ENCODE measurements at places on chromosomes 16 and 17.

DNA sequence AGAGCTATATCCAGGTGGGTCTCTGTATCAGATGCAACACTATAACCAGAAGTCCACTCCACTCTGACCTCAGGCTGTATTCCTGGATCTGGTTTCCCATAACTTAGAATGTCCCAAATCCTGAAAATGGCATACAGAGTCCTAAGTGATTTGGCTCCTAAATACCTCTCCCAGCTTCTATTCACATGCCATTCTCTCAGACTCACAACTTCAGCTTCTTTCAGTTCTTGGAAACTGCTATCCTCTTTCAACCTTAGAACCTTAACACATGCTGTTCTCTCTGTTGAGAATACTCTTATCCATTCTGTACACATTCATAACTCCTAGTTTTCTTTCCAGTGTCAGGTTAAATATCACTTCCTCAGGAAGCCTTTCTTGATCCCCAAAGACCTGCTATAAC is 132.0 kb downstream of the BRIP1 start:
- DNase-seq: no peak

- DNase-seq: no peak
These were observed 193.6 kb downstream of the PARN start for GRCh38 chr16:14436401-14436955.

DNA sequence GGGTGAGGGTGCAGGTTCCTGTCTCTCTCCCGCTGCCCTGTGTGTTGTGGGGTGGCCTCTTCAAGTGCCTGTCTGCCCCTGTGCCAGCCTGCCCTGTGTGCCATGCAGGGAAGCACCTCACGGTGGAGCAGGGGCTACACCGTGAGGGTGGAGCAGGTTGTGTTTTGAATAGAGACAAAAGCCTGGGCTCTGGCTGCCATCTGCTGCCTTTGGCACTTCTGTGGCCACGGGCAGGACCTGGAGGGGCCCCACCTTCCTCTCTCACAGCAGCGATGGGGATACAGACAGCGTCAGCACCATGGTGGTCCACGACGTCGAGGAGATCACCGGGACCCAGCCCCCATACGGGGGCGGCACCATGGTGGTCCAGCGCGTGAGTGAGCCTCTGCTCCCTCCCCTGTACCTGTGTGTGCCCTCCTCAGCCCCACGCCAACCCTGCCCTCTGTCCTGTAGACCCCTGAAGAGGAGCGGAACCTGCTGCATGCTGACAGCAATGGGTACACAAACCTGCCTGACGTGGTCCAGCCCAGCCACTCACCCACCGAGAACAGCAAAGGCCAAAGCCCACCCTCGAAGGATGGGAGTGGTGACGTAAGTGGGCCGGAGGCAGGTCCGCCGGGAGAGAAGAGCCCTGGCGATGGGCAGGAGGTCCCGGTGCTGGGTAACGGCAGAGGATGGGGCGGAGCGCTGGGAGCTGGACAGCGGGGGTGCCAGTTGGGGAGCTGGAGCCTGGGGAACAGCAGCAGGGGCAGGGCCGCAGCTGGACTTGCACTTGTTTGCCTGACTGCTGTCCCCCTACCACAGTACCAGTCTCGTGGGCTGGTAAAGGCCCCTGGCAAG is 5.4 kb upstream of the C17orf107 start:
- DNase-seq: no peak

GRCh38 chr17:63997341-63998048 is 656 bp upstream of the PRR29 start:
- DNase-seq: no peak

GRCh38 chr16:74035816-74036215 is 260.8 kb upstream of the PSMD7 start:
- no peak for DNase-seq

DNA sequence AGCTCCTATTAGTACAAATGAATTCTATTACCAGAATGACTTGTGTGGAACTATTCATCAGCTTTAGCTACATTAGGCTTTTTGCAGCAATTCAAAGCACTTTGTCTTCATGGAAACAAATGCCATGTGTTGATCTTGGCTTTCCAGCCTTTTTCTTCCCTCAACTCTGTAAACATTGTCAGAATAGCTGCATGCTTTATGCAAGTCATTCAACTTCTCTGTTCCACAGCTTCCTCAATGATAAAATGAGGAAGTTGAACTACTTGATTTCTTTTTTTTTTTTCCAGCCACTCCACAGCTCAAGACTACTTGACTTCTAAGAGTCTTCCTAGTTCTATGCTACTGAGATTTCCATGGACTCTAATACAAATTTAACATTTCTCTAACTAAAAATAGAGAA is 41.1 kb downstream of the KIAA0753 start:
- DNase-seq: no peak

GRCh38 chr17:70184770-70185169 is 15.4 kb downstream of the KCNJ2 start:
- DNase-seq: no peak

- no peak for DNase-seq
These were observed 22.6 kb downstream of the AKTIP start for GRCh38 chr16:53480394-53480793.

GRCh38 chr17:29292071-29292991 is 1.6 kb downstream of the NUFIP2 start:
- peak; percentile 55 for DNase-seq

DNA sequence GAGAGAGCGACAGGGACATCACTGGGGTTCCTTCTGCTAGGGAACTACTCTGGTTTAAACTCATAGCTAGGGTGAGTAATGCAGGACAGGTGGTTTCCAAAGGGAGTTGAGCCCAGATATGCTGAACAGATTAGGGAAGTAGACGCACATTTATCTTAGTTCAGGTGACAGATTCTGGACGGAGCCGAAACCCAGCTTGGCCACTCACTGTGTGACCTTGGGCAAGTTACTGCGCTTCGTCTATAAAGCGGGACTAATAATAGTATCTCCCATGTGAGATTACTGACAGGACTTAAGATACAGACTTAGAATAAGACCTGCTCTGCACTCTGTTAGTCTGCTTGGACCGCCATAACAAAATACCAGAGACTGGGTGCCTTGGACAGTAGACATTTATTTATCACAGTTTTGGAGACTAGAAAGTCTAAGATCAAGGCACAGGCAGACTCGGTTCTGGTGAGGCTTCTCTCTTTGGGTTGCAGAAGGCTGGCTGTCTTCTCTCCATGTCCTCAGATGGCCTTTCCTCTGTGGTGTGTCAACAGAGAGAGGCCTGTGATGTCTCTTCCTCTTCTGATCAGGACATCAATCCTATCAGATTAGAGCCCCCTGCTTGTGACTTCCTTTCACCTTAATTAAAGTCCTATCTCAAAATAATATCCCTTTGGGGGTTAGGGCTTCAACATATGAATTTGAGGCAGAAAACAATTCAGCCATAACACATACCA is 12.1 kb downstream of the SCNN1G start:
- DNase-seq: no peak

Data from stimulated activated CD4-positive, alpha-beta T cell treated with anti-CD3 and anti-CD28 coated beads, Interleukin-2, amount 100 ng/mL, for 24 hours (primary cell).